ENCODE measurements at places on chromosomes 7 and 10. TPM values are rescaled to one million over a fixed set of nuclear protein-coding genes. Genes with fewer than 3 reads are reported as not detected.
A peak's percentile ranks its signal among the peaks of the same experiment; 100 is the strongest.

Gene RARRES2
- total RNA-seq: not detected

Gene GJD4
- total RNA-seq: not detected

GRCh38 chr10:28738200-28738599 is 60.9 kb downstream of the BAMBI start:
- DNase-seq: no peak

GRCh38 chr7:33129806-33130153 is 416 bp downstream of the BBS9 start:
- no peak for DNase-seq

DNA sequence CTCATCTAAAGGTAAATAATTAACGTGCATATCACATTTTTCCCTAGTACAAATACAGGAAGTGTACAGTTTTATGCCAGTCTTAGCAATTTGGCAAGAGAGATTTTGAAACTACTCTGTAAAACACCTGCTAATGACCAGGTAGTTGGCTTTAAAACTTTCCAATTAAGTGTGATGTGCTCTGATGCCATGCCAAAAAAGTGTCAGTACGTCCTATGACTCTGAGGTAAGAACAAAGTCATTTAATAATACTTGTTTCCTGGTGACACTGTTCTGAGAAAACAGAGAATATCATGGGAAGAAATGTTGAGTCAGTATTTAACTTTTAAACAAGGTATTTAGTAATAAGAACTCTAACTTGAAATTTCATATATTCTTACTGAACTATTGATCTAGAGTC is 9.6 kb downstream of the PDZD8 start:
- DNase-seq: no peak

DNA sequence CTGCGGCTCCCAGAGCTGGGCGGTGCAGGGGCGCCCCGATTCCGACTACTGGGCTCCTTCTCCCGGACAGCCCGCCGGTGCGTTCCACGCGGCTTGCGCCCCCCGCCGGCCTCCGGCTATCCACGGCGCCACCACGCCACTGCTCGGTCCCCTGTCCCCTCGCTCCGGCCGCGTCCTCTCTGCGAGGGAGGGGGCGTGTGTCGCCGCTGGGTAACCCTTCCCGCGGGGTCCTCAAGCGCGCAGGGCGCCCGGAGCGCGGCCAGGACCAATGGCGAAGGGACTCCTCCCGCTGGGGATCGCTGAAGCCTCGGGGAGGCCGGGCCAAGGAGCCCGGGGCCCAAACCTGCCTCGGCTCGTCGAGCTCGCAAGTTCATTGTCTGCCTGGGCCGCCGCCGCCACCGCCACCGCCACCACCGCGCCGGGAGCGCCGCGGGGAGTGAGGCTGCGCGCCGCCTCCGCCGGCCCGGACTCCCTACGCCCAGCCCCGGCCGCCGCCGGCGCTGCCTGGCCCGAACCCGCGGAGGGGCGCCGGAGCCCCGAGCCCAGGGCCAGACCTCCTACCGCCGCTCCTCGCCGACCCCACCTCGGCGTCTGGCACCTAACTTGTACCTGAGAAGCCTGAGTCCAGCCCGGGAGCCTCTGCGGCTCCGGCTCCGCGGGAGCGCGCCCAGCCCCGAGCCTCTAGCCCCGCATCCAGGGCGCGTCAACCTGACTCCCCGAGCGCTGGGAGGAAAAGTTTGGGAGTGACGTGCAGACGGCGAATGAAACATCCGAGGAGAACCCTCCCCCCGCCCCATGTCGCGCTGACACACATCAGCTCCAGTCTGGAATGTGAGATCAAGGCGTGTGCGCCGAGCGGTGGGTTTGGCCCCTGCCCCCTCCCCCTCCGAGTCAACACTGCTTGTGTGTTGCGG is at the start of gene CHST15:
Gene CHST15, minus strand, starts transcription at position 739 of the 914 bp plus-strand sequence. CDS start 47,386 bp downstream, outside the sequence.
- DNase-seq: peak; percentile 30

Measured in pulmonary artery endothelial cell (primary cell).